Stimulated activated CD8-positive, alpha-beta memory T cell treated with anti-CD3 and anti-CD28 coated beads, Interleukin-4, amount 100 ng/mL, for 4 hours (primary cell): ENCODE measurements at places on chromosomes 5 and 9.

- DNase-seq, result no peak
These were observed 178.1 kb upstream of the CDH9 start for GRCh38 chr5:27216367-27216950.

DNA sequence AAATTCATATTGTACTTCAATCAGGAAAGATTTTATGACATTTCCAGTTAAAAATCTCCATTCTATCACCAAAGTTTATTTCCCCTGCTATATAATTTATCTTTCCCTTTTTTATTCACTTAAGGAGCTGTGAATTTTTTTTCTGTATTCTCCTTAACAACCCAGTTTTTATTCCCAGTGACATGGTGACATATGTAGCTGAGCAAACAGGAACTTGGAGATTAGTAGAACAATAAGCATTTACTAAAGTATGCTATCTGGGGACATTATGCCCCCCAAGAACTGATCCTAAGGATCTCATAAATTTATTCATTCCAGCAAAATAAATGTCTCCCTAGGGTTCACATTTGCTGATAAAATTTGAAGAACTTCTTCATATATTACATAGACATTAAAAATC is 1044.0 kb upstream of the CDH6 start:
- no peak for DNase-seq

GRCh38 chr9:98930792-98931191 is 12.9 kb upstream of the COL15A1 start:
- no peak for DNase-seq

GRCh38 chr5:173733021-173733420 is 116.6 kb upstream of the BOD1 start:
- no peak for DNase-seq

DNA sequence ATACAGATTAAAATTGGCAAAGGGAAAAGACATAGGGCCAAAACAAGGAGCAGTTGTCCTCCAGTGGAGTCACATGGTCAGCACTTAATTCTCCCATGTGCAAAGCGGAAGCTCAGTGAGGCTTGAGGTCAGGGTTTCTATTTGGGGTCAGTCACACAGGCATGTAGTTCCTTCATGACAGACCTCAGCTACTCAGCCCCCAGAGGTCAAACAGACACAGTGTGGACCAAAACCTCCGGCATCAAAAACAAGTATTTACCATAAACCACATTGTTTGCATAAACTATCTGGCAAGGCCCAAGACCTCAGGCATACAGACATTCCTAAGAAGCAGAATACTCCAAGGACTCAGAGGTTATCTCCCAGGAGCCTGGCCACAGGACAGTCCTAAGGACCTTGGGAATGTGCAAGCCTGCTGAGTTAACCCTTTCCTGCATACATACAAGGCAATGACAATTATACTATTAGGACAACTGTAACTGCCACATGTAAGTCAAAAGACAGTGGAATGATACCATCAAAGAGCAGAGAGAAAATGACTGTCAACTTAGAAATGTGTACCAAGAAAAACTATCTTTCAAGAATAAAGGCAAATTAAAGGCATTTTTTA is 28.7 kb upstream of the FNIP1 start:
- DNase-seq, result no peak

GRCh38 chr5:120767178-120767820 is 303.2 kb downstream of the PRR16 start:
- DNase-seq, result no peak

GRCh38 chr9:69036309-69036708 is 757 bp downstream of the FXN start:
- no peak for DNase-seq

GRCh38 chr5:9869616-9870288 is 239.6 kb upstream of the TAS2R1 start:
- DNase-seq, result no peak

DNA sequence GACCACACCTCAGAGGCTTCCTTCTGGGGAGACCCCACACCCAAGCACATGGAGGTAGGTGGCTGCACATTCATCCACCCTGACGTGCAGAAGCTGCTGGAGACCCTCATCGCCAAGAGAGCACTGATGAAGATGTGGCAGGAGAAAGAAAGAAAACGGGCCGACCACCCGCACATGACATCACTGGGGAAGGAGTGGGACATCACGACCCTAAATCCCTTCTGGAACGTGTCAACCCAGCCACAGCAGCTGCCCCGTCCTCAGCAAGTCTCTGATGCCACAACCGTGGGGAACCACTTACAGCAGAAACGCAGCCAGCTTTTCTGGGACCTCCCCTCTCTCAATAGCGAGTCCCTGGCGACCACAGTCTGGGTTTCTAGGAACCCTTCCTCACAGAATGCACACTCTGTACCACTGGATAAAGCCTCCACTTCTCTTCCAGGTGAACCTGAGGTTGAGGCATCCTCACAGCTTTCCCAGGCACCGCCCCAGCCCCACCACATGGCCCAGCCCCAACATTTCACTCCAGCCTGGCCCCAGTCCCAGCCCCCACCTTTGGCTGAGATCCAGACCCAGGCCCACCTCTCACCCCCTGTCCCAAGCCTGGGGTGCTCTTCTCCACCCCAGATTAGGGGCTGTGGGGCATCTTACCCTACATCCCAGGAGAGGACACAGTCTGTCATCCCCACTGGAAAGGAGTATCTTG is 3.0 kb downstream of the SPATA31E1 start:
- no peak for DNase-seq

DNA sequence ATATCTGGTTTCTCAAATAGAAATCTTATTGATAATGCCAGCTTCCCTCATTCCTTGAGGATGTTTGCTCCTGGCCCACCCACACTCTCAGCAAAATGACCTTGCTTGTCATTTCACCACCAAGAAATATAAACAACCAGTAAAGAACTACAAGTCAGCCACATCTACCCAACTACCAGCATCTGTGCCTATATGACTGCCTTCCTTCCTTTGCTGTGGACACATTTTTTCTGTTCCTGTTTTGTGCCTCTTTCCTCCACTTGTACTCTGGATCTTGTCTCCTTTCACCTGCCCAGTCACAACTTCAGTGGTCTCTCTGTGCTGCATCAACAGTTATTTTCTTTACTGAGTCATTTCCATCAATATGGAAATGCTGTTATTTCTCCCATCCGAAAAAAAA is 20.3 kb downstream of the KIF2A start:
- no peak for DNase-seq

- DNase-seq, result no peak
These were observed 78.3 kb downstream of the SMIM23 start for GRCh38 chr5:171863935-171864334.

DNA sequence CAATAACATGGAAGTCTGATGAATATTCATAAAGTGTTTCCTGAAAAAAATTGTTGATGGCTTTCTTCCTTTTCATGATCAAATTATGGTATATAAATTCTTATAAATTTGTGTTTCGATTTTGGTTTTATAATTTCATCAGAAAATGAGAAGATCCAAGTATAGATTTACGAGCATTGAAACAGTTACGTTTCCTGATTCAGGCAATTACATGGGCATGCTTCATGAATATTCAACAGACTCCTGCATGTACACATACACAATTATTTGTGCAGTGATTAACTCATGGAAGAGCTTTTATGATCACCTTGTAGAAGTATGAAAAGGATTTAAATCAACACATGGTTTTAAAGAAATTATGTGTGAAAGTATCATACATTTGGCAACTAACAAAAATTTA is 136.7 kb downstream of the MPDZ start:
- DNase-seq, result no peak

- DNase-seq, result no peak
These were observed 152.3 kb downstream of the BAAT start for GRCh38 chr9:101232405-101232977.

- DNase-seq, result no peak
These were observed 5.4 kb downstream of the RAD17 start for GRCh38 chr5:69374911-69375446.

DNA sequence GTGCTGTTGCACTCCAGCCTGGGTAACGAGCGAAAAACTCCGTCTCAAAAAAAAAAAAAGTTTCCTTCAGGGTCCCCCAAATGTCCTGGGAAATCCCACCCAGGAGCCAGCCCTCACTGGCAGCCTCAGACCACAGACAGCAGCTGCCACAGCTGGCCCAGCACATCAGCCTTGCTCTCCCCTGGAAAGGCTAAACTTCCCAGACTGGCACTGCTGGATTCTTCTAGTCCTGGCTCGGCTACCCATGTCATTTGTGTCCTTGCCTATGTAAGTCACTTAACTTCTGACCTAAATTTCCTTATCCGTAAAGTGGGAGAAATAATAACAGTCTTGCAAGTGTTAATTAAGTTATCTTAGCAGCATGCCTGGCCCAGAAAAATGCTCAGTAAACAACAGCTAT is 8.6 kb upstream of the PRRC2B start:
- DNase-seq, result no peak

GRCh38 chr5:152869971-152870370 is 464.9 kb upstream of the NMUR2 start:
- DNase-seq, result no peak

DNA sequence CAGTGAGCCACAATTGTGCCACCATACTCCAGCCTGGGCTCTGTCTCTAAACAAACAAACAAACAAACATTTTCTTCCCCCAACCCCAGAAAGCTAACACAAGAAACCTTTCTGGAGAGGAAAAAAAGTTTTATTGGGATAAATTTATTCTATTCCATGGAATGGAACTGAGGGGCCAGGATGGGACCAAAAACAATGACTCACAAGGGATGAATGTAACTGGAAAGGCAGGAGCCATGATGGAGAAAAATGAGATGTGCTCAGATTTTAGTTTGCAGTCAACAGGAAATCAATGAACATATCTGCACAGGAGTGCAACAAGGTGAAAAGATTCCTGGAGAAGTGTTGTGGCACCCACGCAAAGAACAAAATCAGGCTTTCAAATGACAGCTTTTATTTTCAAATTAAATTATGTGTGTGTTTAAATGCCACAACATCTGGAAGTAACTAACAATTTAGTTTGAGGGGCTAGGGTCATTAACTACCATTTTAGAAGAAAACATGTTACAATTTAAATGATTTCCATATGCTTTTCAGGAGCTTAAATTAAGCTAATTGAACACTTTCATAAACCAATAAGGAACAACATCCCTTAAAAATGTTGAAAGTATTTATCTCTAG is 208.6 kb downstream of the TSSK1B start:
- no peak for DNase-seq

- DNase-seq, result no peak
These were observed 104.2 kb upstream of the RAI14 start for GRCh38 chr5:34551911-34552433.

- no peak for DNase-seq
These were observed 11.2 kb downstream of the IER5L start for GRCh38 chr9:129166623-129167557.

DNA sequence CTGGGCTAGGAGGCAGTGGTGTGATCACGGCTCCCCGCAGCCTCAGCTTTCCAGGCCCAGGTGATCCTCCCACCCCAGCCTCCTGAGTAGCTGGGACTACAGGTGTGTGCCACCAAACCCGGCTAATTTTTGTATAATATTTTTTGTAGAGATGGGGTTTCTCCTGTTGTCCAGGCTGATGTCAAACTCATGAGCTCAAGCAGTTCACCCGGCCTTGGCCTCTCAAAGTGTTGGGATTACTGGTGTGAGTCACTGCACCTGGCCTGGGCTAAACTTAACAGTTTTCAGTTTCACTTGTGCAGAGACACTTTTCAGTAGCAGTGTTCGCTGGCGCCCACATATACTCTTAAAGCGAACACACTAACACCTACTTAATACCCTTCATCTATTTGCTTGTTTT is 205.6 kb upstream of the ZNF608 start:
- no peak for DNase-seq

- DNase-seq, result no peak
These were observed 8.8 kb downstream of the RAD17 start for GRCh38 chr5:69378376-69378775.

GRCh38 chr9:133843751-133844397 is 105.7 kb upstream of the SARDH start:
- no peak for DNase-seq

DNA sequence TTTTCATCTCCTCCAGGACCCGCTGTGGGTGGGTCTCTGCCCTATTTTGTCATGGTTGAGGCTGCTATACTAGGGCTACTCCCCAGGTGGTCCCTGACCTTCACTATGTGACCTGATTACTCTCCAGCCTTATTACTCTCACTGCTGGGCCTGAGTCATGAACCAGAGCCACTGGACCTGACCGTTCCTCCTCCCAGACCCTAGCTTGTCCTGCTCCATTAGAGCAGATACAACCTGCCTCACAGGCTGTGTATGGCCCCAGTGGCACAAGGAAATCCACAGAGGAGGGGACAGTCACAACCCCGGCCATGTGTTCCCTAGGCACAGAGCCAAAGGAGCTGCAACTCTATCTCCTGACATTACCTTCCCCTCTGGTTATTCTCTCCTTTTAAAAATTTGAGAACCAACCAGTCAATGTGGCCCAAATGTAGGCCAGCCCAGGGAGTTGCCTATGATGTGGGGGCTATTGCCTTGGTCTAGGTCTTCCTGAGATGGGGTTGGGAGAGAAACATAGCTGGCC is 96.0 kb upstream of the FSTL4 start:
- no peak for DNase-seq

DNA sequence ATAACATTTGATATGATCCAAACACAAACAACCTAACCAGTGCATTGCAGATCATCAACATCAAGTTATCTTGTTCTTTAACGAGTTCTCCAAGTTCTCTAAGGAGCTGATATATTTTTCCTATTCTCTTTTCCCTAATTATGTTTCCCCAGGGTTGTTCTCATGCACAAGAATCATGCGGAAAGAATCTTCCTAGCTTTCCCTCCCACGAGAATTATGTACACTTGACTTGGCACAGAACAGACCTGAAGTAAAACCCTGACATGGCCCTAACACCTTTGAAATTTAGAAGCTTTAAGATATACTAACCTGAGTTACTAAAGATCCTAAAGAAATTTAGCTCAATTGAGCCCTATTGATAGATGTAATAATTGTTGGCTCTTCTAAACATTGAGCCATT is 110.7 kb upstream of the FST start:
- DNase-seq, result no peak

DNA sequence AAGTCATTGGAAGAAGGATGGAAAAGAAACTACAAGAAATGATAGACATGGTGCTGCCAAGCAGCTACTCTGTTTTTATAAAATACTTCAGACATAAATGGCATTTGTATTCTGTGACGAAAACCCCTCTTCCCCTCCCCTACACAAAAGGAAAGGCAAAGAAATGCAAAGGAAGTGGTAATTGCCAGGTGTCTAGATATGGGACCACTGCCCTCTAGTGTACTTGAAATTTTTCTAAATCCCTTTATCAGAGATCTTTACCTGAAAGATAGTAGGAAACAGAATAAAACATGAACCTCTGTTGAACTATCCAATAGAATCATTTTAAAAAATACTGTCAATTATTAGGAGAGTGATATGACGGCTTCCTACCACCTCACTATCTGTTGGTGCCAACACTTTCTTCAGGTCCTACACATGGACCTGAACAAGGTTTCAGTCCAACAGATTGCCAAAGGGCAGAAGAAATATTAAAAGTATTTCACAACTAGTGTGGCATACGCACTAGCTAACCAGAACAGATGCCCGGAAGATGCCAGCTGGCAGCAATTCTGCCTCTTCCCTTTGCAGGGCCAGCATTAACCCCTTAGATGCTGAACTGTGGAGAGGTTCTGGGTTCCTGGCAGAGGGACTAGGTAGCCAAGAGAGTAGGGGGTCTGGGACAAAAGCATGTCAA is 104.1 kb downstream of the TSSK1B start:
- no peak for DNase-seq
